ENCODE measurements at places on chromosomes 1 and 21.

- DNase-seq: no peak
Observed at GRCh38 chr1:87685311-87686135, 356.8 kb downstream of the LMO4 start.

GRCh38 chr1:7610936-7611335 lies 160.2 kb upstream of the VAMP3 start:
- DNase-seq: no peak

GRCh38 chr21:23811805-23812204 lies 1795.5 kb downstream of the MRPL39 start:
- no peak for DNase-seq

- no peak for DNase-seq
Observed at GRCh38 chr1:88451856-88452255, 232.2 kb upstream of the PKN2 start.

GRCh38 chr1:175195281-175195680 lies 2.7 kb upstream of the KIAA0040 start:
- DNase-seq: no peak

GRCh38 chr1:101520302-101520701 lies 283.5 kb downstream of the S1PR1 start:
- no peak for DNase-seq

GRCh38 chr1:181113059-181113641 lies 24.6 kb downstream of the IER5 start:
- no peak for DNase-seq

DNA sequence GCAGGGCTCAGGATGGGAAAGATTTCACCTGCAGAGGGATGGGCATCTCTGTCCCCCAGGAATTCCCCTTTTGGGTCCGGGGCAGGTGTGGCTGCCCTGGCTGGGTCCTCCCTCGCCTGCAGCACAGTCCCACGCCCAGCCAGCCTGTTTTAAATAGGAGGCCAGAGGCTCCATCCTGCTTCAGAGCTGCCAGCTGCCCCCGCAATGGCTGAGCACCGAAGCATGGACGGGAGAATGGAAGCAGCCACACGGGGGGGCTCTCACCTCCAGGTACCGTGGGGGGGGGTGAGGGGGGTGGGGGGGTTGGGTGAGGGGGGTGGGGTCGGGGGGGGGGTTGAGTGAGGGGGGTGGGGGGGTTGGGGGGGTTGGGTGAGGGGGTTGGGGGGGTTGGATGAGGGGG lies 3.6 kb downstream of the SCNN1D start:
- no peak for DNase-seq

- DNase-seq: no peak
Observed at GRCh38 chr21:42660118-42660470, 6.7 kb downstream of the PDE9A start.

GRCh38 chr1:67792103-67792502 lies 41.2 kb downstream of the GNG12 start:
- DNase-seq: no peak

DNA sequence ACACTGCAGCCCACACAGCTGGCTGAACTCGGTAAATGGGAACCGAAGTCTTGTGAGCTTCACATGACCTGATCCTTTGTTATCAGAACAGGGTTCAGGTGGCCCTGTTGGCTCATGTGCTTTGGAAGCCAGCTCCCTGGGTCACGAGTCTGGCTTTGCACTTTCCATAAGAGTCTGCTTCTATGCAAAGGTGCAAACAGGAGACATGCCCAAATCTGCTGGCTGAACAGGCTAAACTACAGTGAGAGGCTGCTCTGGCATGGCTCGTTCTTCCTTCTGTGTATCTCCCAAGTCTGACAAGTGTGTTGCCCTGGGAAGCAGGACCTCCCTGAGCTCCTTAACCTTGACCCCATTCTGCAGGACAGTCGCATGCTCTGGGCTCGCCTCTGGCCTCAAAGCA lies 549.6 kb downstream of the KIF26B start:
- no peak for DNase-seq

DNA sequence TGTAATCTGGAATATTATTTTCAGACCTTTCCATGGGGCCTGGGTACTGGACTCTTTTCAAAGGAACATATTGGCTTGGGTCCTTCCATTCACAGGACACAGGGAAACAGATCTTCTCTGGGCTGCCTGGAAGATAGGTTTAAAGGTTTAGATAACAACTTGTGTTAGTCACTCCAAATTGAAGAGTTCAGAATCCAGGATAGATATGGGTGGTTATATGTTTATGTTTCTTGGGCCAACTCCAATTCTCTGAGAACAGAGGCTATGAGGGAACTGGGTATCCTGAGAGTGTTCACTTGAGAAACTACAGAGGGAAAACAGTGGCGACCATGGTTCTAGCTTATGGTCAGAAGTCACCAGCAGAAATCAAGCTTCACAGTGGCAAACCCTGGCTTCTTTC lies 8.7 kb upstream of the PIGM start:
- DNase-seq: no peak

- DNase-seq: no peak
Observed at GRCh38 chr1:156527584-156527983, 27.0 kb upstream of the MEF2D start.

GRCh38 chr1:234246638-234247116 lies 126.6 kb upstream of the COA6 start:
- no peak for DNase-seq

GRCh38 chr1:111981090-111981489 lies 8.4 kb downstream of the KCND3 start:
- DNase-seq: no peak

DNA sequence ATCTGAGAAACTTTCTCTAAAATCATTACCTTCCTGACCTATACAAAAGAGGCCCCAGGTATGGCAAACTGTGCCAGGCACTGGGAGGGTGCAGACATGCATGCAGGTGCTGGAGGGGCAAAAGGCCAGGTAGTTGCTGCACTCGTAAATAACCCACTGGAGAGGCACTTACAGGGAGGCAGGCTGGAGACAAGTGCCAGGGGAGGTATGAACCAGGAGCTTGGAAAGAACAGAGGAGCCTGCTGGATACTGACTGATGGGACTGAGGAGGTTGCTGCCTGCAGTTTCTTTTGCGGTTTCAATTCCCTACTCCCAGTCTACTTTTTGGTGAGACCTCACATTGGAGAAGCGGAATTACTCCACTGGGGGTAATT lies 113.9 kb downstream of the DSCAM start:
- DNase-seq: no peak

DNA sequence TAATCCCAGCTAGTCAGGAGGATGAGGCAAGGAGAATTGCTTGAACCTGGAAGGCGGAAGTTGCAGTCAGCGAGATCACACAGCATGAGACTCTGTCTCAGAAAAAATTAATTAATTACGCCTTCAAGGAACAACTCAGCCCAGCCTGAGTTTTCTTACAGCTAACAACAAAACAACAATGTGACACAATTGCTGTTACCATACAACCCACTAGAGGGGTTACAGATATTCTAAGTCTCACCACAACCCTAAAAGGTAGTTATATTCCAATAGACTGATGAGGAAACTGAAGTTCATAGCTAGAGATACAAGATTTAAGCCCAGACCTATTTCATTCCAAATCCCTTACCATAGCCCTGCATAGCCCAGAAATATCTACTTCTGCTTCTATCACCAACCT lies 2.9 kb upstream of the LRRC8C start:
- no peak for DNase-seq

DNA sequence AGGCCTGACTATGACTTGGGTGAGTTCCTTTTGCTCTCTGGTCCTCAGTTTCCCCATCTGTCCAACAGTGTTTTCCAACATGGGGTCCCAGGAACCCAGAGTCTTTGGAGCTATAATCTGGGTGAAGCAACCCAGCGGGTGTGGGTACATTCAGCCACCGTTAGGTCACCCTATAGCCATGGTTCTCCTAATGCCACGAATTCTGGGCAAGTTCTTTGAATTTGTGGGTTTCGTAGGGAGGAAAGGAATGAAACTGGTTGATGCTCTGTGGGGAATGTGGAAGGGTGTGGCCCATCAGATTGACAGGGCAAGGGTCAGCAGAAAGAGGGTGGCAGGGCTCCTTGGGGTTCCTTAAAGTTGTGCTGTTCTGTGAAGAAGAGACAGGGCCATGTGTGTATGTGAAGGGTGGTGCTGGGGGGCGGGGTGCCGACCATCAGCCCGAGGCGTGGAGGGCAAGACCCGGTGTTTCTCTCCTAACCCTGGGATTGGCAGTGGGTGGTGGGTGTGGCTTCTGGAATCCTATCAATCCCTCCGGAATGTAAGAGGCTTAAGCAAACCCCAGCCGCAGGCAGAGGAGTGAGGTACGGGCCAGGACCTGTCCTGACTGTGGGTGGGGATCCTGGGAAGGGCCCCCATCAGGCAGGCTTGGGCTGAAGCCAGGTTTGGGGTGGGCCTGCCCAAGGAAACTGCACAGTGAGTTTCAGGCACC lies 35.5 kb upstream of the ZNF362 start:
- no peak for DNase-seq

GRCh38 chr1:24919791-24920532 lies 10.1 kb downstream of the RUNX3 start:
- DNase-seq: no peak

DNA sequence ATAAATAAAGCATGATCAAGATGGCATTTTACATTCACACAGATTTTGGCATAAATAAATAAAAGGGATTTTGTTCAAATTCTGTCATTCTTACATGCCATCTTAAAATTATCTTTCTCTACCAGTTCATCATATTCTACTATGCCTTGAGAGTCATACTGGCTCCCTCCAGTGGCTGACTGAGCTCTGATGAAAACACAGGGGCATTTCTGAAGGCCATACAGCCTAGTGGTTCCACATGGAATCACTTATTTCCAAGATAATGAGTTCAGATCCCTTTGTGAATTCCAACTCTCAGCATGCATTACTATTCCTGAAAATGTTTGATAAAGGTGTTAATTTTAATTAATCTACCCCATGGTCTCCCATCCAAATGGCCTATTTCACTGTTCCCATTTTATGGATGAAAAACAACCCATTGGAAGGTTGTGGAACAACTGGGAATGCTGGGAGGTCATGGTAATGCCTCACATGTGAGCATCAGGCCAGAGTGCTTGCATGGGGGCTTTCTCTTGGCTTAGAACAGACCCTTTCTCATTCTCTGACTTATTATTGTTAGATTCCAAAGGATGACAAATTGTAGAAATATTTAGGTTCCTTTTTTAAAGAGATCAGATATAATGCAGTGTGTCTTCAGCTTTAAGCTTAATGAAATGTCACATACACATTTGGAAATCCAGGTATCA lies 622.4 kb upstream of the PKN2 start:
- DNase-seq: no peak

GRCh38 chr1:93620172-93620840 lies 61.3 kb downstream of the BCAR3 start:
- no peak for DNase-seq

DNA sequence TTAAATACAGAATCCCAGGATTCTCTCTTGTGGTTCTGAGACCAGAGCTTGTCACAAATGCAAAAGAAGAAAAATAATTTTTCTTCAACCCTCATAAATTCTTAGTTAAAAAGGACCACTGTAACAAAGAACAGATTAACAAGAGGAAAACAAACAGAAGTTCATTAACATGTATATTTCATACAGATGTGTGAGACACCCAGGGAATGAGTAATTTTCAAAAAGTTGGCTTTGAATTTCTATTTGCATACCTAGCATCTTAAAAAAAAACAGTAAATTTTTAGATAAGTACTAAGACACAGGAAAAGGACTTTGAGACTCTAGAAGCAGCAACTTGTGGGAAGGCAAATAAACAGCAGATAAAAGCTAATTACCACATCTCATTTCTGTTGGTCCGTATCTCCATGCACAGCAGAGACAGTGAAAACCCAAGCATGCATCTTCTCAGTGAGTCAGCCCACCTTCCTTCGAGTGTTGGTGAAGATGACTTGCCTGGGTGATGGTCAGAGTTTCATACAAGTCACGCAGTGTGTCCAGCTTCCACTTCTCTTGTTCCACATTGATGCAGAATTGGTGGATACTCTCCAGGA lies 399.9 kb upstream of the ADAMTS5 start:
- DNase-seq: no peak

GRCh38 chr1:205301205-205301821 lies 20.2 kb downstream of the NUAK2 start:
- no peak for DNase-seq

DNA sequence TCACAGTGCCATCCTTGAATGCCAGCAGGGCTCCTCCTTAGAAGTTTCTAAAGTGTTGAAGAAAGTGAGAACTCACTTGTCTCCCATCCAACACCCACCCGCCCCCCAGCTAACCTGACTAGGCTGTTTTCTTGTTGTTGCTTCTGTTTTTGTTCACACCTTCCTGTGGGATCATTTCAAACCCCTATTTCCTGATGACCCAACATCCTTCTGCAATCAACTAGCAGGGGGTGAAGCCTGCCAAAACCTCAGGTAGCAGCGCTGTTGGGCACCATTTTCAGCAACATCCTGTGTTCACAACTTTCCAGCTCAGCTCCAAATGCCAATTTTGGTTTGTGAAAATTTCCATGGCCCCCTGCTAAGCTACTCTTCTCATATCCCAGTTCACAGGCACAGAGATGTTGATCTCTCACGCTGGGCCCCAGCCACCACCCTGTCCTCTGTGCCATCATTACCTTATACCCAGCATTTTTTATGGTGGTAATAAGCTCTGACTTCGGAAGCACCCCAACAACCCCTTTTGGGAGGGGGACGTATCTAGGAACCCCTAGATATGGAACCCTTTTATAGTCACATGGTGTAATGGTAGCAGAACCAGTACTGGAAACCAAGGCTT lies 41.4 kb downstream of the CDC7 start:
- no peak for DNase-seq

GRCh38 chr1:224592636-224593582 lies 23.2 kb upstream of the CNIH3 start:
- no peak for DNase-seq

DNA sequence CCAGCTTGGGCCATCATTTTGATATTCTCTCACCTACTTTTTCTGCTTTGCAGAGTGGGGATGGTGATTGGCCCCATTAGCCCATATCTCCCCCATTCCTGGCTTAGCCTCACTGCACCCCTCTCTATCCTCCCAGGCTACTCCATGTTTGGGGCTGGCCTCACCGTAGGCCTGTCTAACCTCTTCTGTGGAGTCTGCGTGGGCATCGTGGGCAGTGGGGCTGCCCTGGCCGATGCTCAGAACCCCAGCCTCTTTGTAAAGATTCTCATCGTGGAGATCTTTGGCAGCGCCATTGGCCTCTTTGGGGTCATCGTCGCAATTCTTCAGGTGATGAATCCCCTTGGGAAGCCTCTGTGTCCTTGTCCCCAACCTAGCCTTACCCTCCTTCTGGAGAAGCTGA lies 2.1 kb upstream of the B4GALT2 start:
- no peak for DNase-seq
